GM12892 (cell line): ENCODE measurements at places on chromosomes 3 and 15.

GRCh38 chr3:151265866-151266265, 12.5 kb downstream of the P2RY14 start:
- DNase-seq = no peak

GRCh38 chr15:23877502-23878412, 190.7 kb upstream of the NDN start:
- no peak for DNase-seq

DNA sequence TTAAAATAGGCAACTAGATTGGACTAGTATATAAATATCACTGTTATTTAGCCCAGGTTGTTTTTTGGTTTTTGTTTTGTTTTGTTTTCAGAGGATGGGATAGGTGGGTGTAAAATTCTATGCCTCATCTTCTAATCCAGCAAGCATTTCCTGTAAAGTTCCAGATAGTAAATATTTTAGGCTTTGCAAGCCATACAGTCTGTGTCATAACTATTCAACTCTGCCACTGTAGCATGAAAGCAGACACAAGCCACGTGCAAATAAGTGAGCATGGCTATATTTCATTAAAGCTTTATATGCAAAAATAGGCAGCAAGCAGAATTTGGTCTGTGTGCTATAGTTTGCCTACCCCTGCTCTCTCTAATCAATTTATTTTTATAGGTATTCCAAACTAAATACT, 657.3 kb upstream of the TGFBR2 start:
- no peak for DNase-seq

DNA sequence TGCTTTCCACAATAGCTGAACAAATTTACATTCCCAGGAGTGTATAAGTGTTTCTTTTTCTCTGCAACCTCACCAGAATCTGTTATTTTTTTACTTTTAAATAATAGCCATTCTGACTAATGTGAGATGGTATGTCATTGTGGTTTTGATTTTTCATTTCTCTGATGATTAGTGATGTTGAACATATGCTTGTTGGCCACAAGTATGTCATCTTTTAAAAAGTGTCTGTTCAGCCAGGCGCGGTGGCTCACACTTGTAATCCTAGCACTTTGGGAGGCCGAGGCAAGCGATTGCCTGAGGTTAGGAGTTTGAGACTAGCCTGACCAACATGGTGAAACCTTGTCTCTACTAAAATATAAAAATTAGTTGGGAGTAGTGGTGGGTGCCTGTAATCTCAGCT, 619.3 kb downstream of the SI start:
- no peak for DNase-seq

DNA sequence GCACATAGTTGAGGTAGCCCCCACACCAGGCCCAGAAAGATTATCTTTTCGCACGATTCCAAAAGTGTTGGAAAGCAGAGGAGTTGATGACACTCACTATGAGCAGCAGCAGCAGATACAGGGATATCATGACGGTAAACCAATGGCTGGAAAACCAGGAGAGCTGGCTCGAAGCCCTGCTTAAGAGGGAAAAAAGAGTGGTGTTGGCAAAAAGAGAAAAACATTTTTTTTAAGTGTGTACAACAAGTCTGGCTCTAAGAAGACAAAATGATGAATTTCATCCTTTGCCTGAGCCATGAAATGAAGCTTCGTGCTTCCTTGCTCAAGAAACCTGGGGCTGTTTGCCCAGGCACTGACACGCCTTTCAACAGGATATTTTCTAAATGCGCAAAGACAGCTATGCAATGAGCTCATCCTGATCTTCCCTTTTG, 27.3 kb downstream of the PARP16 start:
- no peak for DNase-seq

DNA sequence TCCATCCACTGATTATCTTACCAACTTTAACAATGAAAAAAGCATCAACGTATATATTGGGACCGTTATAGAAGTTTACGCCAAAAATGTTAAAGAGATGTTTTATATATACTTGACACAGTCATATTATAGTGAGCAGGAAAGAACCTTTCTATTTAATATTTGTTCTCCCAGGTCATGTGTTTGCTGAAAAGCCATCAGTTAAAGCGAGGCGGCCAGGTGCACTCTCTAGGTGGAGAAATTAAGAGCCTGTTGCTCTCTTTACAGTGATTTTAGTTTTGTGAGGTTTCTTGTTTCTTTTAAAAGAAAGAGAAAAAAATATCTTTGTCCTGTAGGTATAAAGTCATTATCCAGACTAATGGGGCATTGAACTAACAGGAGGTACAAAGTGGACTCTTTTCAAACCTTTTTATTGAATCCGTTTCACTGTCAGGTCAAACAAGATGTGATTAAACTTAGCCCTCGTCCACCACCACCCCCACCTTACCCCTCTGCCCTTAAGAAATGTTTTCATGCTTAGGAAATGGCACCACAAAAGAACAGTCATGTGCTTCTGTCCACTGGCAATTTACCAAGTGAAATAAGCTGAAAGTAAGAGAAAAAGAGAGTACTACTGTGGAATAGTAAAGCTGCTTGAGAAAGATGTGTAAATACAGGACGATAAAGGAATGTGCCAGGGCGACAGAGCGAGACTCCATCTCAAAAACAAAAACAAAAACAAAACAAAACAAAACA, 279.9 kb downstream of the PTPRG start:
- no peak for DNase-seq

DNA sequence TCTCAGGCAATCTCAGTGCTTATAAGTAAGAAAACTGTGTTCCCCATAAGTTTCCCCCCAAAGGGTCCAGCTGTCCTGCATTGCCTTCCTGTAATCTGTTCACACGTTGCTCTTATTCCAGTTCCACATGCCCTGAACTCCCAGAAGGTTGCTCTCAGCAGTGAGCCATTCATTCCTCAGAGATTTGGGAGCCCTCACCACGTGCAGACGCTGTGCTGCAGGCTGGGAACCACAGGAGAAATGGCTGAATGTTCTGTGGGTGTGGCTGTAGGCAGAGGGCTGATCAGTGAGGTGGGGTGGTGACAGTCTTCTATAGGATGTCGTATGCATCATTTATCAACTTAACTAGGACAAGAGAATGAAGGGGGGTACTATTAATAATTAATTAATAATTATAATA, 3.3 kb upstream of the THSD4 start:
- DNase-seq = no peak

DNA sequence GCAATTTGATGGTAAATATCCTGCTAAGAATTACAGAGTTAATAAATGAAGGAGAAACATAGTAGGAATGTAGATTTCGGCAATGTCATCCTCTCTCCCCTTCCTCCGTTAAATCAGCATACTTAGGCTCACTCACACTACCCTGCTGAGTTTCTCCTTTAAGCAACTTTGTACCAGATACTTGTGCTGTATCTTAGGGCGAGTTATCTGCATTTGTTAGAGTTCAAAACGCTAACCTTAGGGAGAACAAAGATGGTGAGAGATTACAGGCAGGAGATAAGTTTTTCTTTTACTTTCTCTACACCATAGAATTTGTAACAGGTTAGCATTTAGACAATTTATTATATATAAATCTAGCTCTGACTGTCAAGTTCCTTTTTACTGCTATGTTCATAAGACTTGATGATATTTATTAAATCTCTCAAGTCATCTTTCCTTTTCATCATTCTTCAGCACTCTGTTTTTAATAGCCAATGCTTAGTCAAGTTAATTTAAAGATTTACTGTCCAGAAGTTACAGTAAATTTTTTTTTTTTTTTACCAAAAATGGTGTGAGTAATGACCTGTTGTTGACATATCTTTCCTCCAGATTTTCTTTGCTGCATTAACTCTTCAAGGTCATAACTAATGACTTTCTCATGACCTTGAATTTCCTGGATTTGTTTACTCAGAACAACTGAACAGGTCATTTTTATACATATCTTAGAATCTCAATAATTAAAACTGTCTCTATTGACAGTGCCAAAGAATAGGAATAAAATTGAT, 22.2 kb downstream of the SUCNR1 start:
- no peak for DNase-seq
